Astrocyte (in vitro differentiated cells and primary cell): ENCODE measurements at places on chromosomes 6 and 20.

GRCh38 chr6:16324606-16325225 is 86.3 kb downstream of the GMPR start:
- DNase-seq = peak; percentile 50

DNA sequence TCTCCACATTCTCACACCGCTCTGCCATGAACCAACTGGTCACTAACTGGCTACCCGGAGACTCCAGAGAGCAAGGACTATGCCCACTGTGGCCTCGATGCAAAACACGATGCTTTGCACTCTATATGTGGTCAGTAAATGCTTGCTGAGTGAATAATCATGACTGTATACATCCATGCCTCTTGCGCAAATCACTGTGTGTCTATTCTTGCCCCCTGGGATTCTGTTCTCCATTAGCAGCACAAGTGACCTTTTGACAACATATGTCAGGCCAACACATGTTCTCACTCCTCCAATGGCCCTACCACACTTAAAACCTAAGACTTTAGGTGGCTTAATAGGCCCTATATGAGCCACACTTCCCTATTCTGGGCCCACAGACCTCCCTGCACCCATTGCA is 16.9 kb downstream of the KIF16B start:
- DNase-seq = no peak

DNA sequence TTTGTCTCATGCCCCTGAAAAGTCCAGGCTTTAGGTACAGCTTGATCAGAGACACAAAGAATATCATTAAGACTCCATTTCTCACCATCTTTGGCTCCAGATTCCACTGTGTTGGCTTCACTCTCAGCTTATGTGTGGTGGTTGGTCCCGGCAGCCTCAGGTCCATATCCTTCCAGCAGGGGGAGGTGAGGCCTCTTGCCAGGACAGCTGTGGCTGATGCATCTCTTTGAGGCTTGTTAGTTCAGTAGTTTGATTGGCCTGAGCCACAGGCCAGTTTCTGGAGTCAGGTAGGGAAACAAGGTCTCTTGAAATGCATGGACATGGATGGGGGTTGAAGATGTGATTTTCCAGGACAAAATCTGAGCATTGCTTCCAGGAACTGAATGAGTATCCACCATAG is 62.4 kb downstream of the JAG1 start:
- no peak for DNase-seq

DNA sequence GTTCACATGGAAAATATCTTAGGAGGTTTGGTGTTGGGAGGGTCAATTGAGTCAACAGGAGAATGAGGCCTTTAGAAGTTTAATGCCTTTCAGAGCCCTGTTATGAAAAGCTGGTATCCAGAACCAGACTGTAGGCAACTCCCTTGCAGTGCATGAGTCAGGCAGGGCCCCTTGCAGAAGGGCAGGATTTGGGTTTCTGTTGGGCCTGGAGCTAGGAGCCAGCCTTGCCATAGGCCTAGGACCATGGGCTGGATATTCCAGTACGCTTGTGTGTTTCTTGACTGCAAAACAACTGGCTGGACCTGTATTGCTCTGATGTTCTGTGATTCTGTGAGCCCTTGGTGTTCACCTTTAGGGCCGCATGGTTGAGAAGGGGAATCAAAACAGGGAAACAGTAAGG is 350.9 kb upstream of the PRND start:
- DNase-seq = no peak

- peak; percentile 57 for DNase-seq
Observed at GRCh38 chr6:112252571-112253497, 1.5 kb downstream of the LAMA4 start.

- no peak for DNase-seq
Observed at GRCh38 chr6:125365230-125365629, 63.5 kb upstream of the HDDC2 start.

DNA sequence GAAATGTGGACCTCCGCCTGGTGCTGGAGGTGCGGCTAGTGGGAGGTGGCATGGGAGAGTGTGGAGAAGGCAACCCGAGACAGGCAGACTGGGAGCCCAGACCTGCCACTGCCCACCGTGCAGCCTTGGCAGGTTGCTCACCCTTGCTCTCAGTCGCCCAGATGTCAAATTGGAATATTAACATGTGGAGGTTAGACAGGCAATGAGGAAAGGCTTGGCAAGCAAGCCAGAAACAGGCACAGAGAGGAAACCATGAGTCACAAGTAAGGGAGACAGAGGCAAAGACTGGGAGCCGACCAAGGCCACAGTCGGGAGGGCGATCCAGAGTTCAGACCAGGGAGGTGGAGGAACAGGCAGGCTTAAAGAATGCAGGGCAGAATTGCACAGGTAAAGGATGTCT is 178.2 kb downstream of the FOXC1 start:
- peak; percentile 84 for DNase-seq

DNA sequence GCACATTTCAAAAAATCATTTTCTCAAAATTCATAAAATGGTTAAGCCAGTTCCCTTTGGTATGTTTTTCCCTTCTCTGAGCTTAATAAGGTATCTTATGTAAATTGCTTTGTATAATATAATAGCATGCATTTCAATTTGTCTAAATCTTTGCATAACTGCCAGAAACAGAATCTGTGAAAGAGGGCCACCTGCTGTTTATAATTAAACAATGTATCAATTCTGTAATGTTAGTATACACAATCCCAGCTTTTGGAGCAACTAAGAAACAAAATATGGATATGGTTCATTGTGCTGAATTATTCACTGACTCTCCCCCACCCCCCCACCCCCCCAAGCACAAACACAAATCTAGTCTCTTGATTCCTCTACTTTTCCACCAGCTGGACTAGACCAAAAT is 54.8 kb downstream of the GPX5 start:
- DNase-seq = no peak

- no peak for DNase-seq
Observed at GRCh38 chr20:30412972-30413371, 844.5 kb upstream of the DEFB115 start.

DNA sequence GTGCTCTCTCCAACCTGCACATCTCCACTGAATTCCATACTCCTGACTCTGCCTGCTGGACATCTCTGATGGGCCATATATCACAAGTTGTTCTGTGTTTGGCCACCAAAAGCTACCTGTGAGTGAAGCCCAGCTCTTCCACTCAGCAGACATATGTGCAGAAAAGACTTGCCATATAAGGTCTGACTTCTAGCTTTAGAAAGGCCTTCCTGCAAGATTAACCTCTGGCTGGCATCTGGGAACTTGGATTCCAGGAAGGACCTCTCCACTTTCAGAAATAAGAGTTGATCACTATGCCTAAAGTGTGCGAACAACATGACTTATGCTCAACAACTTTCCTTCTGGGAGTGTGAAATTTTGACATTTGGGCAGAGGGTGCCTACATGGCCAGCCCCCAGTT is 113.7 kb downstream of the TNFAIP3 start:
- no peak for DNase-seq

- DNase-seq = peak; percentile 91
Observed at GRCh38 chr6:34745277-34746103, 11.8 kb upstream of the SNRPC start.

DNA sequence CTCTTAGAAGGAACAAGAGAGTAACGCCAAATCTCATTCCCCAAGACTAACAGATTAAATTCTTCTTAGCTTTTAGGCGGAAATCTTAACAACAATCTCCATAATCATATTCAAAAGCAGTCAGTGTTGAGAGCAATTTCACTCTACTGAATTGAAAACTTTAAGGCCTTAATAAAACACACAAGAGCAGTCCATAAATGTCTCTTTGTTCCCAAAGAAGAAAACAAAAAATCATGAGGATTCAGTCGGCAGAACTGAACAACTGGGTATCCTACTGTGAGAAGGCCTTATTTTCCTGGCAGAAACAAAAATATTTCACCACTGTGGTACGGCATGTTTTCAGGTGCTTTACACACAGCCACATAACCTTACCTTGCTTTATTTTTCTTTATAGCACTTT is 14.4 kb downstream of the ABHD12 start:
- DNase-seq = no peak

- no peak for DNase-seq
Observed at GRCh38 chr20:59365611-59366285, 65.3 kb downstream of the EDN3 start.

DNA sequence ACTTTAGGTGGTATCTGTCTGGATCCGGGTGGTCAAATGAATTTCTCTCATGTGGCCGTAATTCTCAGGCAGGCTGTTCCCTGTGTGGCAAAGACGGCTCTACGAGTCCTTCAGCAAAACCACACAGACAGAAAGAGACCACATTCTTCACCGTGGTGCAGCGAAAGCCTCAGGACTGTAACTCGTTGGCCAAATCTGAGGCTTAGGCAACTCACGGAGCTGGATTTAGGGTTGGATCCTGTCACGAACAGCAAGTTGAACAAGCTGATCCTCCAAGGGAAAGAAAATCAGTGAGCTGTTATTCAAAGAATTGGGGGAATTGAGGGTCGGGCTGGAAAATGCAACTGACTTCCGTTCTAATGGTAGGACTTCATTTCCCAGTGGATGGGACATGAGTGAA is 167.4 kb downstream of the ZMYND8 start:
- DNase-seq = peak; percentile 8

DNA sequence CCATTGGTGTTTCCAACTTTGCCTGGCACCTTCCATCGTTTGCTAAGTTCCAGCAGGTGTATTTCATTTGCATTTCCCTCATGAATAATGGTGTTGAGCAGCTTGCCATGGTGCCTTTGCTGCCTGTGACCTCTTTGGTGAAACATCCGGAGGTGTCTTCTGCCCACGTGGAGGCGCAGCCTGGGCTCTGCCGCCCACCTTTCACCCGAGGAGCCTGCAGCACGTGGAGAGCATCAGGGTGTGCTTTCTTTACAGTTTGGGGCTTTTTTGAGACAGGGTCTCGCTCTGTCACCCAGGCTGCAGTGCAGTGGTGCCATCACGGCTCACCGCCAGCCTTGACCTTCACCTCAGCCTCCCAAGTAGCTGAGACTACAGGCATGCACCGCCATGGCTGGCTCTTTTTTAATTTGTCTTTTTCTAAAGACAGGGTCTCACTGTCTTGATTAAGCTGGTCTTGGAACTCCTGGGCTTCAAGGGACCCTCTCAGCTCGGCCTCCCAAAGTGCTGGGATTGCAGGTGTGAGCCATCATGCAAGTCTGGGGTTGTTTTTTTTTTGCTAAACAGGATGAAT is 3.0 kb upstream of the ADRM1 start:
- no peak for DNase-seq

- DNase-seq = peak; percentile 31
Observed at GRCh38 chr20:6765469-6766058, 1.9 kb upstream of the BMP2 start.

- DNase-seq = peak; percentile 24
Observed at GRCh38 chr20:16397086-16397485, 176.2 kb downstream of the KIF16B start.

GRCh38 chr20:16848061-16848460 is 99.9 kb downstream of the OTOR start:
- DNase-seq = no peak

DNA sequence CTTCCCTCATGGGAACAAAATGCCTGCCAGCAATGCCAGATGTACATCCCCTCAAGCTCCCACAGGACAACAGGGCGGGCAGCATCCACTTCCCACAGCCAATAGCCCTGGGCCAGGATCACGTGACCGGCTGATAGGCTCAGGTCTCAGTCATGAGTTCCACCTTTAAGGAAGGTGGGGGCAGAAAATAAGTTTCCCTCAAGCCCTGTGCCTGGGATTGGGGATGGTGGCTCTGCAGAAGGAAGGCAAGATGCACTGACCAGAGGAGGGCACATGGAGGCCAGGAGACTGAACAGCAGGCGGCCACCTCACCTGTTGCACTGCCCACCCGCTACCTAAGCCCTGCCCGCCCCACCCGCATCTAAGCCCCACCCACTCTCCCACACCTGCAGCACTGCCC is 149.1 kb downstream of the BMP7 start:
- no peak for DNase-seq

- DNase-seq = no peak
Observed at GRCh38 chr6:43943099-43943766, 173.2 kb downstream of the VEGFA start.

DNA sequence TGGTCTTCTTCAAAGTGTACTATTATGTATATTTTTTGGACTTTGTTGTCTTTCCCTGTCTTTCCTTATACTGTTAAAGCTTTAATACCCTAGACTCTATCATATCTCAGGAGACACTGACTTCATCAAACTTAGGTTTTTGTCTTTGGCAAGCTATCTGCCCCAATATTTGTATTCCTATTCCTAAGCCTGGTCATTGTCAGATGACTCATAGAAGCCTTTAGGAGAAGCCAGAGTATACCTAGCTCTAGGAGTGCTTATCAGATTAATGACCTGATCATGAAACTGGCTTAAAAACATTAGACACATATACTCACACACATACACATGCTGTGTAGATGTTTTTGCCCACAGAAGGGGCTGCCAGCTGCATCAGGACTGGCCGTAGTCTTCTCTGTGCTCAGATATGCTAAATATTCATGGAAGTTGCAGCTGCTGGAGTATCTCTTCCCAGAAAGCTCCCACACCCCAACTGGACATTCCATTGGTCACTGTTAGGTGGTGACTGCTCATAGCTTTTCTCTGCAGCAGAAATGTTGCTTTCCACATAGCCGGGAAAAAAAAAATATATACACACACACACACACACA is 102.0 kb downstream of the ANKS1A start:
- DNase-seq = peak; percentile 85

GRCh38 chr6:113457751-113458150 is 399.4 kb upstream of the MARCKS start:
- no peak for DNase-seq

GRCh38 chr20:36202891-36203338 is 33.4 kb upstream of the AAR2 start:
- DNase-seq = peak; percentile 8

GRCh38 chr6:129203190-129203900 is 320.4 kb downstream of the LAMA2 start:
- DNase-seq = peak; percentile 60
